H7 (cell line): ENCODE measurements at places on chromosomes 5 and 9. TPM values are rescaled to one million over a fixed set of nuclear protein-coding genes. Genes with fewer than 3 reads are reported as not detected.
A peak's percentile ranks its signal among the peaks of the same experiment; 100 is the strongest.

Gene PLAC8L1
- total RNA-seq, result 0.44 and 0.59 TPM in 2 replicates

Gene EGFLAM
- 1.3 and 1.7 TPM in 2 replicates for total RNA-seq

Gene NUTM2F
- total RNA-seq, result 0.69 TPM in 1 of 2 replicates, not detected in the other

Gene FAM170A
- not detected in 2 replicates for total RNA-seq

Gene GPR151
- 0.07 TPM in 1 of 2 replicates, not detected in the other for total RNA-seq

Gene INSYN2B
- not detected in 2 replicates for total RNA-seq

Gene SLC4A9
- 0.33 TPM in 1 of 2 replicates, not detected in the other for total RNA-seq

Gene PGM5
- total RNA-seq, result 0.14 TPM in 1 of 2 replicates, not detected in the other

Gene PCDHGC5
- 0.44 and 1.8 TPM in 2 replicates for total RNA-seq

Gene KIF27
- total RNA-seq, result 1.8 and 2.7 TPM in 2 replicates

Gene CDKN2B
- 0.76 TPM in 1 of 2 replicates, not detected in the other for total RNA-seq

DNA sequence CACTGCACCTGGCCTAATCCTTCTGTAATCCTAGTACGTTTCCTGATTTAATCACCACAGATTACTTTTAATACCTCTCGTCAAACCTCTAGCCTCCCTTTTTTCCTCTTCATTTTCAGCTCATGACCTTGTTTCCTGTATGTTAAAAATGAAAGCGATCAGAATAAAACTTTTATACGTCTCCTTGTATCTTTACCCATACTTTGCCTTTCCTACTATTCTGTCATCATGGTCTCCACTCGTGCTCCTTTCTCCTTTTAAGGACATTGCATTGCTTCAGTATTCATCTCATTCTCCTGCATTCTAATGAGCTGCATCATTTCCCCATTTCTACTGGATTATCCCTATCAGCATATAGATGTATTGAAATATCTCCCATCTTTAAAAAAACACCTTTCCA lies 8.5 kb downstream of the CDC42SE2 start:
- DNase-seq, result no peak

GRCh38 chr5:154756009-154756867 lies 1.1 kb downstream of the LARP1 start:
- peak; percentile 71 for DNase-seq

DNA sequence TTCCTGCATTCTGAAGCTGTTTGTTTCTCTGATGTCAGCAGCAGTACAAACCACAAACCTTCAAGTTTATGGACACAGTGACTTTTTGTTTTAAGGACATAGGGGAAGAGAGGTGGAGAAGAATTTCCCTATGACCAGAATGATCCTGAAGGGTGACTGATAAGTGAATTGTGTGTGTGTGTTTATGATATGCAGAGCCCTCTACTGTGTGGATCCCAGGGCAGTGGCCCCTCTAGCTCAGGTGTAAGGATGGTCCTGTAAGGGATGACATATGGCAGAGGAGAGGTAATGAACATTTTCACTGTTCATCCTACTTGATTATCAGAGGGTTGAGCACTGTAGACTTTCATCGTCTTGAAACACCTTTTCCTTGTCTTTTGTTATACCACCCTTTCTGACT lies 30.6 kb upstream of the TMED7 start:
- no peak for DNase-seq

DNA sequence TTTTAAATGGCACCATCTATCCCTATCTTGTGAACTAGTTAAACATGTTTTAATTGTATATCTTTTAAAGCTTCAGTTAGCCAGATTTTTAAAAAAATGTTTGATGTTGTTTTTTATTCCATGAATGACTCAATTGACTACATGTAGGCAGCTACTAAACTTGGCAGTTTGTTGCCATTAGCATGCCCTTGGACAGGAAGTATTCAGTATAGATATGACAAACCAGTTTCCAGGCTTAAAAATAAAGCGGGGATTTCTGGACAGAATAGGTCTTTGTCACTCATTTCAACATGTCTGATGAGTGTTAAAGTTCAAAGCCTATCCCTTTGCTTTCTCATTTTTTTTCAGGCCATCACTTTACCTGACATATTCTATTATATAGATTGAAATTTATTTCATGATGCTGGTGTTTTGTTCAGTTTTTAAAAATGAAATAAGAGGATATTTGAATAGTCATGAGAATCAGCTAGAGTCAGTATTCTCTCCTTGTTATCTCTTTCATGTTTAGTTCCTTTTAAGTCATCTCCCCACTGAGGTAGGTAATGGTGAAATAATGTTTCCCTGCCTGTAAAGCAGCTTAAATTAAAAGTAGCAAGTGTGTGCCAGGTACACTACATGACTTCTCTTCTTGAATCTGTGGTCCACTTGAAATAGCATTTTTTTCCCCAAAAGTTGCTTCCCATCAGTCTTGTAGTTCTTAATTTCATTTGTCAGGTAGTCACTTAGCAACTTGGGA lies 11.9 kb downstream of the TNFAIP8 start:
- no peak for DNase-seq

GRCh38 chr5:174191850-174192655 lies 146.5 kb downstream of the NSG2 start:
- no peak for DNase-seq

- no peak for DNase-seq
Observed at GRCh38 chr5:78566747-78567425, 81.7 kb downstream of the LHFPL2 start.

- peak; percentile 83 for DNase-seq
Observed at GRCh38 chr5:10452768-10453331, 11.2 kb downstream of the ROPN1L start.

DNA sequence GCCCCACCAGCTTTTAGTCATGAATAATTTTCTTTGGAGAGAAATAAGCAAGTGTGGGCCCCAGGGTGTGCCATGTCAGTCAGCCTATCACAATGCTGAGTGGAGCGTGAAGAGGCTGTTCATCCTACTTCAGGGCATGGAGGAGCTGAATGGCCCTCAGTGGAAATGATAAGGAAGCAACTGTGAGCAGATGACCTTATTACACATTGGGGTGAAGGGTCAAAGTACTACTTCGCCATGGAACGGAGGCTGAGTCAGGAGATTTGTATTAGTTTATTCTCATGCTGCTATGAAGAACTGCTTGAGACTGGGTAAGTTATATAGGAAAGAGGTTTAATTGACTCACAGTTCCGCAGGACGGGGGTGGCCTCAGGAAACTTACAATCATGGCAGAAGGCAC lies 231.0 kb upstream of the ADAMTS16 start:
- no peak for DNase-seq

- DNase-seq, result no peak
Observed at GRCh38 chr5:163908253-163908652, 402.8 kb downstream of the MAT2B start.

DNA sequence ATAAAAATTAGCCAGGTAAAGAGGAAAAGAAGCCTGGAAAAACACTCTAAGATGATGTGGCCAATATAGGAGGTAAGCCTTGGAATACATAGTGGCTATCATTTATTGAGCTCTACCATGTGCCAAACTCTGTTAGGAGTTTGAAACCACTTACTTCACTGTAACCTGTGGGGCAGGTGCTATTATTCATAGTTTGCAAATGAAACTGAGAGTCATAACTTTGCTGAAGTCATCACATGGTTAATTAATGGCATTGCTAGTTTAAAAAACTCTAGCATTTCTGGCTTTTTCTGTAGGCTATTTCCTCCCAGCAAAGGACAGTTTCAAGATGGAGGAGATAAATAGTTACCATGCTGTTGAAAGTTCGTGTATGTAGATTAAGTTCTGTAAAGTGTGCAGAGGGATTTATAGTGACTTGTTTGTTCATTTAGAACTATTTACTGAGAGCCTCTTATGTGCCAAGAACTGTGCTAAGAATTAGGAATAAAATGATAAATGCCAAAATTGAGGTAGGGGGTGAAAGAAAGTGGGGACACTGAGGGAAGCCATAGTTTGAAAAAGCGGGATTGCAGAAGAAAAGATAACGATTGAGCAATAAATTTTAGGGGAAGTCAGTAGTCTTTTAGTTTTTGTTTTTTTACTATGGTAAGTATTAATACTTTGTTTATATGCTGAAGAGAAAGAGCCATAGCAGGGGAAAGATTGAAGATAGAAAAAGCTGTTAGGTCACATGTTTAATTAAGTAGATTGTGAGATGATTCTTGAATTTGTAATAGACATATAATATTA lies 57.2 kb downstream of the WDR70 start:
- DNase-seq, result no peak

DNA sequence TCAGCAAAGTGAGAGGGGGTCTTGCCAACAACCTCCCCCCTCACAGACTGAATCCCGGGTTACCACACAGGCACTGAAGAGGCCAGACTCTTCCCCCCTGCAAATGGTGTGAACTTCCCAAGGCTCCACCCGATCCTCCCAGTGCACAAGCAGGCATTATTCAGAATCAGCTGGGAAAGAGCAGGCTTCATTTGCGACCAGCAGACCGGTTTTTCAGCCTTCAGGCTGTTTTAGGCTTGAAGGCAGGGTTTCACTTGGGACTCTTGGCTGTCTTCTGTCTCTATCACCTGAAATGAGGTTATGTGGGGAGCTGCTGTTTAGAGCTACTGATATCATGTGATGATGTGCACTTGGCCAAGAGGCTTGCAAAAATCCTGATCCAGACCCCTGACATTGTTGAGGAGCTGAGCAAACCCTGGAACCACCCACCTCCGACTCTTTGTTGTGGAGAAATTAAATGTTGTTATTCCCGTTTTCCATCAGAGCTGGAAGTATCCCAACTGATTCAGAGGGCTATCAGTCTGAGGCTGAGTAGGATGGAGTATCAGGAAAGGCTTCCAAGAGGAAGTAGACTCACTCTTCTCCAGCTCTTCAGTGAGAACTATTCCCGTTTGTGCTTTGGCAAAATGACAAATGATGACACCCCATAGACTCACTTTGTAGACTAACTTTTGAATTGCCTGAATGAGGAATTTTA lies 63.3 kb upstream of the ZFR start:
- DNase-seq, result no peak

- DNase-seq, result peak; percentile 69
Observed at GRCh38 chr5:126777257-126777974, 480 bp downstream of the LMNB1 start.

GRCh38 chr9:101705135-101705661 lies 33.2 kb downstream of the GRIN3A start:
- peak; percentile 17 for DNase-seq

- no peak for DNase-seq
Observed at GRCh38 chr9:2389404-2389803, 232.2 kb upstream of the VLDLR start.

- DNase-seq, result no peak
Observed at GRCh38 chr9:133507246-133507965, 17.4 kb downstream of the MYMK start.

DNA sequence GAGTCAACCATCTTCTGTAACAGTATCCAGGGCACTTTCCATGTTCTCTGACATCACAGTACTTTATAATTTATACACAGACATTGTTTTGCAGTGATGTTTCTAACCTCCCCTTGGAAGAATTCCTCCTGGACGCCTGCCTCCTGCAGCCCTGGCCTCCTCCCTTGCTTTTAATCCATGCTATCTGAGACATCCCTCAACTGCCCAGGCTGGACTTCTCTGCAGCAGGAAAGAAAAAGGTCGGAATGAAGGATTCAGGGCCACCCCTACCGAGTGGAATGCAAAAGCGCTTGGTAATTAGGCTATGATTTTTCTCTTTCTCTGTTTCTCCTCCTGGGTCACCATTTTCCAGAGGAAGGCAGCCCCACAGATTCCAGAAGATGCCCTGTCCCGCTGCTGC lies 47.0 kb upstream of the SHC3 start:
- no peak for DNase-seq

DNA sequence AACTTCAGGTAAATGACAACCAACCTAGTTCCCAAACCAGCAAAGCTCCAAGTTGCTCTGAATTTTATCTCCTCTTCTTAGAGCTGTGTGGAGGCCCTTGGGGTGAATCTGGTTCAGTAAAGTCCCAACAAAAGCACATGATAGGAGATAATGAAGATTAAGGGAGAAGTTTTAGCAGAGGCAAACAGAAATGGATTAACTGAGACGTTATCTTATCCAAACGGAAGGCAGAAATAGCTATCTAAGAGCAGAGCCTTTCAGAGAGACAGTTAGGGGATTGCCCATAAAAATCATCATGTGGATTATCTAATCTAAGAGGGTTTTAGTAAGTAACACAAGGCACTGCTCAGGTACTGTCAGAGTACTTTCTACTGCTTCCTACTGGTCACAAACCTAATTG lies 183.9 kb upstream of the ZNF618 start:
- DNase-seq, result no peak

DNA sequence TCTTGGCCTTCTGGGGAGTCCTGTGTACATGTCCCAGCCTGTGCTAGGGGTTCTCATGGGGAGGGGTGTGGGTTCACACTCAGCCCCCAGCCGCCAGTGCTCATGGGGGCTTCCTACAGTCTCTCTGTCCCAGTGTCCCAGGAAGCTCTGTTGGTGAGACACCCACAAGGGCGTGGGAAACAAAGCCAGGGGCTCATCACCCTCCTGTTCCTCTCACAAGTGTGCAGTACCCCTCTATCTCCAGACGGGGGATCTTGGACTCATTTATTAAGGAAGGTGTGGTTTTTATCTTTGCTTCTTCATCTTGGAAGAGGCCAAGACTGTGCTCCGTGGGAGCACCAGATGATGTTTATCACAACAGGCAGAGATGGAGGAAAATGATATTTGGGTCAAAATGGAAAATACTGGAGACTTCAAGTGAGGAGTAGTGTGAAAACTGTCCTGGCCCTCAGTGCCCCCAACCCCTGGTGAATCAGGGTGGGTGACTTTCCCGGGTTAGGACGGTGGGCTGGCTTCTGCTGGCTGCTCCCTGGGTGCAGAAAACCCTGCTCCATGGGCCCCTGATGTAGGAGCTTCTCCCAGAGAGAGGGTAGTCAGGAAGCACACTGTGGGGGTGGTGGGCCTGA lies 15.2 kb downstream of the TMEM171 start:
- DNase-seq, result peak; percentile 60

GRCh38 chr5:17361331-17361730 lies 136.7 kb upstream of the TAF11L2 start:
- DNase-seq, result no peak

GRCh38 chr9:111806259-111806658 lies 11.5 kb upstream of the SHOC1 start:
- no peak for DNase-seq

GRCh38 chr5:172118891-172119290 lies 69.1 kb downstream of the STK10 start:
- DNase-seq, result peak; percentile 23

GRCh38 chr5:52582313-52582712 lies 205.4 kb upstream of the ITGA1 start:
- peak; percentile 0 for DNase-seq

DNA sequence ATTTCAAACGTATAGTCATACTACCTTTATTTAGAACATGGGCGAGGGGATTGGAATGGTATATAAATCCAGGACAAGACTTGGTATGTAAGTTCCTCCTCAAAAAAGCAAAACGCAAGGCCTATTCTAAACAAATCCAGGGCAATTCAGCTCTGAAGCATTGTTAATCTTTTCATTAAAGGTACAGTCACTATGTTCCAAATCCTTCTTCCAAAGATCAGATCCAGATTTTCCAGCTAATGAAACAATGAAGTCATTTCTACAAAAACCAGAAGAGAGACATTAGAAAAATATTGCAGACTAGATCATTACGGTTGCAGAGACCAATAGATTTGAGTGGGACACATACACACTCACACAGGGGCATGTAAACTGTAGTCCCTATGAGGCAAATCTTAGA lies 116.1 kb upstream of the BNC2 start:
- no peak for DNase-seq

DNA sequence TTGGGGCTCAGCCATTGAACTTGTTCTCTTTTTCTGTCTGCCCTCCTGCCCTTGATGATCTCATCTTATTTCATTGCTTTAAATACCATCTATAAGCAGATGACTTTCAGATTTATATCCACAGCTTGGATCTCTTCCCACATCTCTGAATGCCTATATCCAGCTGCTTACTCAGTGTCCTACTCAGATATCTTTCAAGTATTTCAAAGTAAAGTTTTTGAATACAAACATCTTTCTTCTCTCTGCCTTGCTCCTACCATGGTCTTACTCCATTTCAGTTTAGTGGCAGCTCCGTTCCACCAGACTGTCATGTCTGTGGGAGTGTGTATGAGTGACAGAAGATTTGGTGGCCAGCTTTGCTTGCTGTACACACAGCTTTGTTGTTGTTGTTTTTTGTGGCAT lies 59.7 kb downstream of the ERBIN start:
- no peak for DNase-seq
